ENCODE measurements at places on chromosomes 5 and 9. TPM values are rescaled to one million over a fixed set of nuclear protein-coding genes. Genes with fewer than 3 reads are reported as not detected.

Gene ACSL6
- 69.5 TPM for total RNA-seq

Gene ECSCR
- total RNA-seq, result 4.7 TPM

Gene PCDHA6
- total RNA-seq, result 46.3 TPM

Gene FOXD4L6
- total RNA-seq, result 1.3 TPM

Gene CDH18
- total RNA-seq, result 12.8 TPM

Gene SGCD
- total RNA-seq, result 7.8 TPM

Gene SLC36A3
- total RNA-seq, result not detected

Gene TXNDC8
- not detected for total RNA-seq
